ENCODE measurements at places on chromosomes 12 and 14.
A peak's percentile ranks its signal among the peaks of the same experiment; 100 is the strongest.

DNA sequence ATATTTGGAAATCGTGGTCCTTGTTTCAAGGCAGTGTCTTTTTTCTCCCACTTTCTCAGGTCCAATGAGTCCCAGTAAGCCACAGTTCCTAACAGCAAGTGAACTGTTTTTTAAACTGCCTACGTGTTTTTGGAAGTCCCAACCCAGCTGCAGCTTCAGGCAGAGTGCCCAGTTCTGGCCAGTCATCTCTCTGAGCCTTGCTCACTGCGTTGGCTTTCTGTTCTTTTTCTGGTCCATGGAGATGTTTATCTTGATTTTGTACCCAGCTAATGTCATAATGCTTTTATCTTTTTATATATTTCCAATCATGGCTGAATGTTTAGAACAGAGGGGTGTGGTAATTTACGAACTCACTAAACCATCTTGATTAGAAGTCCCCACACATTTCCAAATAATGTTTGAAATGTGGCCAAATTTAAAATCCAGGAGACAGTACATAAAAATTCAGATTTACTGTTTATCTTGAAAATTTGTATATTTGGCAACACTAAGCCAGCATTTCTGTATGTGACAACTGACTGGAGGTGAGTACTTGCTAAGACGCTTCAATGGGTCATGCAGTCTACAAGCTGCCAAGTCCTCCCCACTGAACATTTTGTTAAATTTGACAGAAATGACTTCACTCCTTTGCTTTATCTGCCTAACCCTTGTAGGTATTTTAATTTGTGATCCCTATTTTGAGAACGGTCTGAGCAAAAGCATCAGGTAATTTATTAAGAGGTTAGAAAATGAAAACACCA is 46.1 kb upstream of the OTOGL start:
- no peak for DNase-seq

GRCh38 chr12:42873401-42873800 is 283.9 kb upstream of the PRICKLE1 start:
- DNase-seq: no peak

DNA sequence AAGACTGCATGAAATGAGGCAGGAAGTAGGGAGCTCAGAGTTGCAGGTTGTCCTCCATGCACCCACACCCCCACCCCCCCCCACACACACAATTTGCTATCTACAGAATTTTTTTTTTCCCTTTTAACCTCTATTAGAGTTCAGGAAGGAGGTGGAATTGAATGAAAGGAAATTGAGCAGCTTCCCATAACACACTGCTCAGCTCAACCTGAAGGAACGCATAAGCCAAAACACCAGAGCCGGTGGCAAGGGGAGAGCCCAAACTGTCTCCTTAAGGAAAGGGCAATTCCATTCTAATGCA is 74.1 kb downstream of the NUAK1 start:
- DNase-seq: no peak

DNA sequence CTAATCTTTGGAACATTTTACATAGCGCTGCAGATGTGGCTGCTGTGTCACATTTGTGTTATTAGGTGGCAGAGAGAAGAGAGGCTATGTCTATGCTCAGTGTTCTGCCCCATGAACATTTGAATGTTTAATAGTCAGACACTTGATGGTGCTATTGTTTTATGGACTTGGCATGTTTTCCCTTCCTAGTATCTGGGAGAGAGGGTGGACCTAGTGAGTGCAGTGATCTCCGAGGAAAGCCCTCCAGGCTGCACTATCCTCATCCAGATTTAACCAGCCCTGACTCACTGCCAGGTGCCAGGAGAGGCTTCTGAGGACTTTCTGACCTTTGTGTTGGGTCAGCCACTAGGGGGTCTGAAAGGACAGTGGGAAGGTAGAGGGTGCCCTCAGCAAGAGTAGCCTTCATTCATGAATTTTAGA is 24.3 kb downstream of the ZFC3H1 start:
- DNase-seq: peak; percentile 49

GRCh38 chr12:4191642-4192041 is 81.9 kb upstream of the CCND2 start:
- no peak for DNase-seq

GRCh38 chr14:94001501-94002396 is 4.6 kb downstream of the CCDC197 start:
- DNase-seq: peak; percentile 88

GRCh38 chr12:124440031-124440626 is 127.3 kb downstream of the NCOR2 start:
- DNase-seq: no peak

DNA sequence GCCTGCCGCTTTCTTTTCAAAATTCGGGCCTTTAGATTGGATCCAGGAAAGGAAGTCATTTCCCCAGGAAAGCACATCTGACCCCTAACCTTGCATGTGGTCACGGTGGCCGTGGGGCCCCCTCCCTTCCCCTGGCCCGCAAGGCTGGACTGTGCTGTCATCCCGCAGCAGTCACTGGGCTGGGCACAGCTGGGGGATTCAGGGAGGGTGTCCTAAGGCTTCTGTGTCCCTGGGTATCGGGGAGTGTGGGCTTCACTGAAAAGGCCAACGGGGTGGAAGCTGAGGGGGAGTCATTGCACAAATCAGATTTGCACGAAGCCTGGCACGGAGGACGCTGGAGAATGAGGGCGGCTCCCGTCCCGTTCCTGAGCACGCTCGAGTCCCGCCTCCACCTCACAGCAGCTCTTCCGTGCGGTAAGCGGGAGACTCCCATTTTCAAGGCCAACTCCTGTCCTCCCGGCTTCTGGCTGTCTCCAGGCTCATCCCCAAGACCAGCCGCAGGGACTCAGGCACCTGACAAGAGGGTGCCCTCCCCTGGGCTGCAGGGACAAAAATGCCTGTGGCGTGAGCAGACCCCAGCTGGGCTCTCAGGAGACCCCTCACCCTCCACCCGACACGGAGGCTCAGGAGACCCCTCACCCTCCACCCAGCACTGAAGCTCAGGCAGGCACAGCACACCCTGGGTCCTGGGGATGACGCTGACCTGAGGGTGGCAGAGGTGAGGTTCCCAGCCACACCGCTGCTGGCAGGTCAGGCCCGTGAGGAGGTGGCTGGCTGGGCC is 9.6 kb downstream of the XRCC3 start:
- DNase-seq: no peak

DNA sequence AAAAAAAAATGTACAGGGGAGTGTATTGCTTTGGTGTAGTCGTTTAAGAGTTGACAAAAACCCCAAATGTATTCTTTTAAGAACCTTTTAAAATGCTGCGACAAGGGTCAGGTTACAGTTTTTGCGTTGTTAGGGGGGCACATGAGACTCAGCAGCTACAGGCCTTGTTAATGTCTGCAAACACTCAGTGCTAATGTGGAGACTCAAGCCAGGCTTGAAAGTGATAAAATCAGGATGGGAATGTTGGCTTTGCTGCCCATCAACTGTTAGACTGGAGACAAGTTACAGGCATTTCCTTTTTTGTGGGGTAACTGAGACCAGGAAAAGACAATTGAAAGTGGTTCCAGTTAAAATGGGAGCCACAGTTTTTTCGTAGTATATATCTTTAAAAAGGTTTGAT is 84.8 kb downstream of the PRKCH start:
- no peak for DNase-seq

DNA sequence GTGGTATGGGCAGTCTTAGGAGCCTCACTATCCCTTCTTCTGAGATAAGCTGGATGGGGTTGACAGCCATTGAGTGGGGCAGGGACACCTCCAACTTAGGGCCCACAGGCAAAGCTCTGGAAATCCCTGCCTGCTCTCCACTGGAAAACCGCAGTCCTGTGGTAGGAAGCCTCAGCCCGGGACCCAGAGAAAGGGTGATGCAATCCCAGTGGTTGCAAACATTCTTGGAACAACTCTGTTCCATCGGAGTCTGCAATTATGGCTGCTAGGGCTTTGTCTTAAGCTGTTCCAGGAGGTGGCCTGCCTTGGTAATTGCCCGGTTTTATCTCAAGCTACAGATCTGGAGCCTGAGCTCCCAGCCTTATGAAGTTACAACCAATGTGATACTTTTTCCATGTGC is 133.4 kb downstream of the DICER1 start:
- DNase-seq: no peak

GRCh38 chr14:39912192-39913100 is 480.2 kb upstream of the FBXO33 start:
- DNase-seq: no peak
